ENCODE measurements at places on chromosomes 2 and 18.

- no peak for DNase-seq
These were observed 178.2 kb upstream of the EPHA4 start for GRCh38 chr2:221750316-221750715.

DNA sequence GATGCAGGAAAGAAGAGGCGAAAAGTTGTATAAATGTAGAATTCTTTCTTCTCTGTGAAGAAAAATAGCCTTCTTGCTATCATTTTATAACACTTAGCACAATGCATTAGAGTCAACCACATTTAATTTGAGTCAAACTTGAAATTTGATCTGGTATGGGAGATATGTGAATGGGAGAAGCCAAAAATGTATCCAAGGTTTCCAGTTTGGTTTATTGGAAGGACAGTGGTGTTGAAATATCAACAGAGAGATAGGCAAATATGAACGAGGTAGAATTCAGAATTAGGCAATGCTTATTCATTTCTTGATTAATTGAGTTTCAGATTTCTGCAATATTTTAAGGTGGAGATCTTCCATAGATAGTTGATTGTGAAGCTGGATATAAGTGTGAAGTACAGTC is 991.9 kb upstream of the CHAC2 start:
- no peak for DNase-seq

DNA sequence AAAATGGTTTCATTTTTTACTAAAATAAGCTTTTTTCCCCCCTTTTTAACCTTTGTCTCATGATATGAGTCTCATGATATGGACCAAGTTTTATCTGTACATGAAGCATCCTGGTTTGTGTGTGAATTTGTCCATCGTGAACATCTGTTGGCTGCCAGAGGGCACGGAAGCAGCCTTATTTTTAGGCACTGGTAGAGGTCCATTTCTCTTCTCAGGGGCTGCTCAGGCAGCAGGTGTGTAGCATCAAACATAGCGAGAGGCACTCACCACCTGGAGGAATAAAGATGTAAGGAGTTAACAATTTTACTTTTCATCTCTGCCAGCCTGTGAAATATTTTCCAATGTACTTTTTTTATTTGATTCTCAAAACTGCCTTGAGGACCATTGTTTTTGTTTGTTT is 134.5 kb downstream of the RHBDD1 start:
- no peak for DNase-seq

DNA sequence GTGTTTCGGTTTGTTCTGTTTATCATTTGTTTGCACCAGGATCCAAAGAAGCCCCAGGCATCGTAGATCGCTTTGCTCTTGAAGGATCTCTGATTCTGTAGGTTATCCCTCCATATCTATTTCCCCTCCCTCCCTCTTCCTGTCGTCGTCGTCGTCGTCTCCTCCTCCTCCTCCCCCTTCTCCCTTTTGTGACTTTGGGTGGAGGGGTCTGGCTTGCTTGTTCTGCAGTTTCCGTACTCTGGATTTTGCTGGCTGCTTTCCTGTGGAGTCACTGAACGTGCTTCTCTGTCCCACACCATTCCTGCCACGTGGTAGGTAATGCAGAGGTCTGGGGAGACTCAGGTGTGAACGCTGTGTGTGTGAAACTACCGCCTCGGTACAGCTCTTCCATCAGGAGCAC is 225.0 kb downstream of the LDLRAD4 start:
- no peak for DNase-seq

GRCh38 chr18:5456577-5457461 is 87.0 kb downstream of the EPB41L3 start:
- no peak for DNase-seq

- no peak for DNase-seq
These were observed 149.4 kb upstream of the KLF7 start for GRCh38 chr2:207315131-207315530.

GRCh38 chr2:1887915-1888314 is 143.6 kb upstream of the PXDN start:
- no peak for DNase-seq

DNA sequence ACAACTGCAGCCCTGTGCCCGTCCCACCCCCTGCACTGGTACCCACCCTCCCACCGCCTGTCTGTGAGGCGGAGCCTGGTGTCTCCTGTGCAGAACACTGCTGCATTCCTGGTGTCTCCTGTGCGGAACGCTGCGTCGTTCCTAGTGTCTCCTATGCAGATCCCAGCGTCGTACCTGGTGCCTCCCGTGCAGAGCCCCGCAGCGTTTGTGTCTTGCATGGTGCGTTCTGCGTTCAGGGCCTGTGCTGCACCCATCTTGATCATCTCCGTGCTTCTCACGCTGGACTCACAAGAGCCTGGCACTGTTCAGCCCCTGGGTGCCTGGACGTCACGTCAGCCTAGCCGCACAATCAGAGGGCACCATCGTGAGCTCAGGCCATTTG is 248.6 kb upstream of the SALL3 start:
- no peak for DNase-seq

DNA sequence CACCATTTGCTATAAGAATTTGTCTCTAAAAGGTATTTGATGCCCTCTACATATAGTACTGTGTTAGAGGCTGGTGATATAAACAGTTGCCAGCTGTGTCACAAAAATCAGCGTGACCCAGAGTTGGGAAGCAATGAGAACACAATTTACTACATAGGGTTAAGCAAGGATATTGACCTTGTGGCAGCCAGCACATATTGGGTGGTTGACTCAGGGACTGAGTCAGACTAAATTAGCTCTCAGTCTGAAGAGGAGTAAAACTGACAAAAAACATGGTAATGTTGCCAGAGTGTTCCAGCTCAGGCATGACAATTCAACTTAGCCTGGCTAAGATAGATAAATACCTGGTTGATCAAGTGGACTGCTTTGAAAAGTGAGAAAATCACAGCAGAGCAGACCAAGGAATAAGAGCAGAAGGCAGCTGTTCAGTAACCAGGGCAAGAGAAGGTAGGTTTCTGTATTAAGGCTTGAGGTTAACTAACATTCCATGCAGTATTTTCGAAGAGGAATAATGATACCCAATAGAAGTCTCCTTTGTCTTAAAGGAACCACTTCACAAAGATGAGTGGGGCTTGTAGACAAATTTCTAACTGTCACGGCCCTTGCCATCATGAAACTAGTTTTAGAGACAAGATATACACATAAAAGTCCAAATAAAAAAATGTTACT is 108.2 kb upstream of the ERBB4 start:
- DNase-seq, result no peak

DNA sequence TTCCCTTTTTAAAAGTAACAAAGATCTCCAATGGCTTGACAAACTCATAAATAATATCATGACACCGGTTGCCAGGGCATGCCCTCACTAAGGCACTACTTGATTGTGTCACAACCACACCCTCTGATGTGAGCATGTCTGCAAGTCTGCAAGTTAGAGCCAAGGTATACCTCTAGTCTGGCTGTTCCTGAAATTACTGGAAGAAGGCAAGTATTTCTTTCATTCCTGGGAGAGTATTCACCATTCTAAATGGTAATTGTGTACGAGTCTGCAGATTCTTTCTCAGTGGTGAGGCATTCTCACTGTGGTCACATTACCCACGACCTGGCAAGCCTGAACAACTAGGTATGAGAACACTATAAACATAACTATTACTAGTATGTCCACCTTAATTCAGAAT is 25.7 kb upstream of the RNU4ATAC start:
- DNase-seq, result no peak
